ENCODE measurements at places on chromosomes 6 and 20. TPM values are rescaled to one million over a fixed set of nuclear protein-coding genes. Genes with fewer than 3 reads are reported as not detected.

ULBP2 gene
- total RNA-seq, result 13.9 TPM

AIF1 gene
- total RNA-seq, result not detected

MGME1 gene
- total RNA-seq, result 15.1 TPM

CYP24A1 gene
- total RNA-seq, result not detected

HRH3 gene
- not detected for total RNA-seq

TNF gene
- not detected for total RNA-seq

CST5 gene
- not detected for total RNA-seq

CRISP2 gene
- not detected for total RNA-seq

COL19A1 gene
- total RNA-seq, result 2.0 TPM

PTGIS gene
- total RNA-seq, result 165 TPM

ADGRF1 gene
- total RNA-seq, result not detected

CSE1L gene
- total RNA-seq, result 39.5 TPM

FAM162B gene
- total RNA-seq, result not detected

C6orf52 gene
- total RNA-seq, result 0.97 TPM

SCUBE3 gene
- 96.6 TPM for total RNA-seq

CYP39A1 gene
- 0.62 TPM for total RNA-seq

EMILIN3 gene
- 0.46 TPM for total RNA-seq

WFDC5 gene
- not detected for total RNA-seq

BPIFB1 gene
- not detected for total RNA-seq

PROKR2 gene
- not detected for total RNA-seq

SAMD3 gene
- total RNA-seq, result not detected

Measured in chondrocyte (in vitro differentiated cells).